ENCODE measurements at places on chromosomes 2 and 18.

DNA sequence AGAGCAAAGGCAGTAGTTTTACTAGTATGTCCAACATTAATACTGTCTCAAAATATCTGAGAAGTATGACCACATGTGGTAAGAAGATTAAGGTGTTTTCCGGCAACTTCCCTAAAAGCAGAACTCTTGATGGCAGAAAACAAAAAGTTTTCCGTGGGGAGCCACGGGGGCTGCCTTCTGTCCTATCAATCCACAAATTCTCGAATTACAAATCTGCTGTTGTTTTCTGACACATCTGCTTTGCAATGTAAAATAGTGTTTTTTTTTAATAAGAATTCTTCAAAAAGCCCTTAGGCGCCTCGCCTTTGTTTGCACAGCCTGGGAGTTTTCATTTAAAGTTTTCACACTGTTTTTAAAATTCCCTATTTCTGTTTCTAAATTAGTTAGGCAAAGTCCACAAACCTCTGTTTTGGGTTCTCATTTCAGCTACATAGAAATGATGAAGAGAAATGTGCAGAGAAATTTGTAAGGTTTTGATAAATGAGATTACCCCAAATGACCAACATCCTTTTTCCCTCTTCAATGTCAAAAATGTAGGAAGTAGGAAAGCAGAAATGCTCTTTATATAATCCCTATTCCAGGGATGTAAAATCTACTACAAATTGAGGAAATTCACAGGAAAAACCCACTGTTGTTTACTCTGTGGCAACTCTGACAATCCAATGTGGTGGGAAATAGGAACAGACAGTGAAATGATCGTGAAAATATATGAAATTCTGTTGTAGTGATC is 385.8 kb downstream of the ZEB2 start:
- no peak for DNase-seq

DNA sequence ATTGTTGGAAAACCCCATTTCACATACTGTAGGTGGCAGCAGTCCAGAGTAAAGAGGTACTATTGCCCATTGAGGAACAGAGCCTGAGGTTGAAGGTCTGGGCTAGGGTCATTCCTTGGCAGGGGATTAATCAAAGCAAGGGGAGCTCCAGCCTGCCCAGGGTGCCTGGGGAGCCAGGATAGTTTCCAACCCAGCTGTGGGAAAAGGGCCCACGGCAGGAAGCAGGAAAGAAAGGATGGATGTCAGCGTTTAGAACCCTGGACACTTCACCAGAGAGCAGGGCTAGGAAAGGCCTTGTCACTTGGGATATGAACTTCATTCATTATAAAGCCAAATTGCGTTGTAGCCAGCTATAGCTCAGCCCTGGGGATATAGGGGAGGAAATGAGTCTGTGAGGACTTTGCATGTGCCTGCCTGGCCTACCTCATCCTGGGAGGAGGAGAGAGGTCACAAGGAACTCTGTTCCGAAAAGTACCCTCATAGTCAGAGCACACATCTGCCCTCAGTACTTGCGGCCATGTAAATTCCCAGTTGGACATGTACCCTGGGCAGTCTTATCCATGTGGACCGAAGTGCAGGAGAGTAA is 140.2 kb upstream of the COPS8 start:
- no peak for DNase-seq

GRCh38 chr2:2448178-2448577 is 117.1 kb upstream of the MYT1L start:
- DNase-seq = no peak

GRCh38 chr2:102782933-102783332 is 21.1 kb downstream of the TMEM182 start:
- no peak for DNase-seq

DNA sequence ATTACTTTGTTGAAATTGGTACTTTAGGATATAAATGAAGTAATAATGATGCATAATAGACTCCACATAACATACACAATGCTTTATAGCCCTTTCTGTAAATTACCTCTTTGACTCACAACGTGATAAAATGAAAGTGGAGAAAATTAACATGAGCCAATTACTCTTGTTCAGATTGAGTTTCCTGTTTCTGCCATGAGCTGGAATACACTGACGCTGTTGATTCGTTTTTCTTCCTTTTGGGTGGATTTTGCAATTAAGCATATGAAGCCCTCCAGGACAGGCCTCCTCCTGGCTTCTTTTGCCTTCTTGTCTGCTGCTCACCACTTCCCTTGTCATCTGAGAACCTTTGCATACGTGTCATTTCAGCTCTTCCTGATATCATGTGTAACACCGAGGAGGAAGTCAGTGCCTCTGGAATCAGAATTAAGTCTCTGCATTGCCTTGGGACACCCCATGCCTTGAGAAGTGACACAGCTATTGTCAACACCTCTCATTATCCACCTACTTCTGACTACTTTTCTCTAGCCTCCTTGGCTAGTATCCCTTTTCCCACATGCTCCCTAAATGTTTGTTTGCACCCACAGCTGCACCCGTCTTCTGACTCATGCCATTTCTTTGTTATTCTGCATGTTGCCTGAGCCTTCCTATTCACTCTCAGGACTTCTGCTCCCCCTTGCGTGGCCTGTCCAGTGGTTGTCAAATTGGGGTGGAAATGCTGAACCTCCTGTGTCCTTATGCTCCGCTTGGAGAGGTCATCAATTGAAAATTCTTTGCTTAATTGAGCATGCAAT is 134.1 kb downstream of the FMNL2 start:
- no peak for DNase-seq

DNA sequence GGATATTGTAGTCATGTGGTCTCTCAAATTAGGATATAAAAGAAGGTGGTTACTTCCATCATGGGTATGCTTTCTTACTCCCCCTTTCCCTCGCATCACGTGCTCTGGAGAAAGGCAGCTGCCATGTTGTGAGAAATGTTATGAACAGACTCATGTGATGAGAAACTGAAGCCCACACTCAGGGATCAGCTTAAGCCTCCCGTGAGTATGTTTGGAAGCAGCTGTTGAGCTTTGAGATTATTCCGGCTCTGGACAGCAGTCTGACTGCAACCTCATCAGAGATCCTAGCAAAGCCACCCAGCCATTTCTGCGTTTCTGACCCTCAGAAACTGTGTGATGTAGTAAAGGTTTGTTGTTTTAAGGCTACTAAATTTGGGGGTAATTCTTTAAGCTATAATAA is 700.1 kb downstream of the ADCYAP1 start:
- DNase-seq = no peak

All from CD4-positive, alpha-beta T cell treated with Interleukin-2 at 100 ng/mL for 4 hours (primary cell).